Left colon (tissue), 2 donors: ENCODE measurements at places on chromosomes 13 and 19. TPM values are rescaled to one million over a fixed set of nuclear protein-coding genes. Genes with fewer than 3 reads are reported as not detected.

DNA sequence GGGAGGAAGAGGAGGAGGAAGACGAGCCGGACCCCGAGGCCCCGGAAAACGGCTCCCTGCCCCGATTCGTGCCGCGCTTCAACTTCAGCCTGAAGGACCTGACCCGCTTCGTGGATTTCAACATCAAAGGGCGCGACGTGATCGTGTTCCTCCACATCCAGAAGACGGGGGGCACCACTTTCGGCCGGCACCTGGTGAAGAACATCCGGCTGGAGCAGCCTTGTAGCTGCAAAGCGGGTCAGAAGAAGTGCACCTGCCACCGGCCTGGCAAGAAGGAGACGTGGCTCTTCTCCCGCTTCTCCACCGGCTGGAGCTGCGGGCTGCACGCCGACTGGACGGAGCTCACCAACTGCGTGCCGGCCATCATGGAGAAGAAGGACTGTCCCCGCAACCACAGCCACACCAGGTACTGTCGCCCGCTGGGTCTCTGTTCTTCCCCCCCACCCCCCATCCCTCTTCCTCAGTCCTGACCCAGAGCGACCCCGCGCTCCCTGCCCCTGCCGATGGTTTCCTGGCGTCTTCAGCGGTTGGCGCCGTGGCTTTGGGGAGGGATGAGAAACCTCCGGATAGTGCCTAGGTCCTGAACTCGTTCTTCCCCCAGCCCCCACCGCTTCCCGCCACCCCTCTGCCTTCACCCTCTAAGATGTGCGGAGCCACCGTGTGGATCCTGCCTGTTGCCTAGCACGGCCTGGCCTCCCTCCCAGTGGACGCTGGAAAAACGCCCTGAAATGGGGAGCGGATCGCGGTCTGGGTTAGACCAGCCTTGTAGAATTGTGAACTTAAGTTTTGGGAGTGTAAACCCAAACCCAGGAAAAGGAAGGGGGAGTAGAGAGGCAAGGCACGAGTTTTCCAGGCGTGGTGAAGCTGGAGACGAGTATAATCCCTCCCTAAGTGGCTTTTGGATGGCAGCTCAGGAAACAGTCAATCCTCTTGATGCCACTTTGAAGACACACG lies 1.5 kb downstream of the HS6ST3 start:
- peak; percentile 4 for DNase-seq

DNA sequence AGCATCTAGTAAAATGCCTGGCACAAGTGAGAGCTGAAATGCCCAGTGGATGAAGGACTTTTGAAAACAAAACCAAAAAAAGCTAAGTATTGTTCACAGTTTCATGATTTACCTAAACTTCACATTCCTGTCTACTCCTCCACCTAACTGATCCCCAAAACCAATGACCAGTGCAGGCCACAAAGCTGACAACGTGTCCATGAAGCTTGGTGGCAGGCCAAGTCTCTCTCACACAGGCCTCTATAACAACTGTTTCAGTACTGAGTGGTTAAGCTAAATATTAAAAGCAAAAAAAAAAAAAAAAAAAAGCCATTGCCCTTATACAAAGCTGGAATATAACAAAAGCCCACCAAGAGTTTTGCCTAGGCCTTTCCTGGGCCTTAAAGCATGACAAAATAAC lies 36.4 kb downstream of the STK24 start:
- DNase-seq: no peak

GRCh38 chr19:23470873-23471545 lies 75.7 kb upstream of the ZNF91 start:
- DNase-seq: no peak

DNA sequence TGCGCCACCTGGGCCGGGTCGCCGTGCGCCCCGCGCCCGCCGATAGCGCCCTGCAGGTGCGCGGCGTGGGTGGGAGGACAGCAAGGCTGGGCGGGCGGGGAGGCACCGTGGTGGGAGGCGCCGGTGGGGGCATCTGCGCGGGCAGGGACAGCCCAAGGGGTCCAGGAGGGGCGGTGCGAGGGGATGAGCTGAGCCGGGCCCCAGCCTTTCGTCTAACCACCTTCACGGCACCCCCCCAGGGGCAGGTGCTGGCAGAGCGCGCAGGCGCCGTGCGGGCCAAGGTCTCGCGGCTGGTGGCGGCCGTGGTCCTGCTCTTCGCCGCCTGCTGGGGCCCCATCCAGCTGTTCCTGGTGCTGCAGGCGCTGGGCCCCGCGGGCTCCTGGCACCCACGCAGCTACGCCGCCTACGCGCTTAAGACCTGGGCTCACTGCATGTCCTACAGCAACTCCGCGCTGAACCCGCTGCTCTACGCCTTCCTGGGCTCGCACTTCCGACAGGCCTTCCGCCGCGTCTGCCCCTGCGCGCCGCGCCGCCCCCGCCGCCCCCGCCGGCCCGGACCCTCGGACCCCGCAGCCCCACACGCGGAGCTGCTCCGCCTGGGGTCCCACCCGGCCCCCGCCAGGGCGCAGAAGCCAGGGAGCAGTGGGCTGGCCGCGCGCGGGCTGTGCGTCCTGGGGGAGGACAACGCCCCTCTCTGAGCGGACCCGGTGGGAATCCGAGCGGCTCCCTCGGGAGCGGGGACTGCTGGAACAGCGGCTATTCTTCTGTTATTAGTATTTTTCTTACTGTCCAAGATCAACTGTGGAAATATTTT lies 3.1 kb downstream of the KISS1R start:
- DNase-seq: peak; percentile 36

DNA sequence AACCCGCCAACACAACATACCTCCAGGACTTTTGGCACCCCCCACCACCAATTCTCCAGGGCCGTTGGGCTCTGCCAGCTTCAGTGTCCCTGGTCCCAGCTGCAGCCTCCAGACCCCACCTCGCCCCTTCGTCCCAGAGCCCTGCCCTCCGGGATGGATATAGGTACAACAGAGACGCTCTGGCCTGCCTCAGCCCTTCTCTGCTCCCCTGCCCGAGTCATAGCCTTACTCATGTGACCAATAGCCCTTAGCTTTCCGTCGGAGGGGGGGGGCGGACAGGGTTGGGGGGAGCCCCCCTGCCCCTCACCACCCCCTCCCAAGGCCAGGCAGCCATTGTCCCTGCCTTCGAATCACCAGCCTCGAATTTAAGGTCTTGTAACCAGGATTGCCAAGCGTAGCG lies 70.8 kb upstream of the NFIC start:
- DNase-seq: no peak

- DNase-seq: peak; percentile 48
These were observed 6.1 kb upstream of the GGACT start for GRCh38 chr13:100594731-100595130.

- peak; percentile 70 for DNase-seq
These were observed 10.1 kb downstream of the AP2S1 start for GRCh38 chr19:46840498-46840942.

DNA sequence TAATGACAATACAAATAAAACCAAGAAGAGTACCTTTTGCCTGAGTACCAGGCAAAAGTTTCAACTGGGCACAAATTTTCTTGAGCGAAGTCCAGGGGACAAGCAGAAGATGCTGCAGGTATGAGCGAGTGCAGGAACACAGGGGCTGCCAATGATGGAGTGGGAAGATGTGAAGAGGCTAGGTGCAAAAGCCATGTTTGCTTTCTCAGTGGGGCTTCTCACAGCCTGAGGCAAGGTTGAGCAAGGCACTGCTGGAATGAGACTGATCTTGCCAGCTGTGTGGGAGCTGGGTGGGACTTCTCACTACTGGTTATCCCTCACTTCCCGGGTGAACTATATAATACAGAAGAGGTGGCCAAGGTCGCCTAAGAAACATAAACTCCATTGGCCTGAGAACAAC lies 1200.7 kb downstream of the SLITRK1 start:
- no peak for DNase-seq

FBXO17 gene
- total RNA-seq: 1.1 TPM

DNA sequence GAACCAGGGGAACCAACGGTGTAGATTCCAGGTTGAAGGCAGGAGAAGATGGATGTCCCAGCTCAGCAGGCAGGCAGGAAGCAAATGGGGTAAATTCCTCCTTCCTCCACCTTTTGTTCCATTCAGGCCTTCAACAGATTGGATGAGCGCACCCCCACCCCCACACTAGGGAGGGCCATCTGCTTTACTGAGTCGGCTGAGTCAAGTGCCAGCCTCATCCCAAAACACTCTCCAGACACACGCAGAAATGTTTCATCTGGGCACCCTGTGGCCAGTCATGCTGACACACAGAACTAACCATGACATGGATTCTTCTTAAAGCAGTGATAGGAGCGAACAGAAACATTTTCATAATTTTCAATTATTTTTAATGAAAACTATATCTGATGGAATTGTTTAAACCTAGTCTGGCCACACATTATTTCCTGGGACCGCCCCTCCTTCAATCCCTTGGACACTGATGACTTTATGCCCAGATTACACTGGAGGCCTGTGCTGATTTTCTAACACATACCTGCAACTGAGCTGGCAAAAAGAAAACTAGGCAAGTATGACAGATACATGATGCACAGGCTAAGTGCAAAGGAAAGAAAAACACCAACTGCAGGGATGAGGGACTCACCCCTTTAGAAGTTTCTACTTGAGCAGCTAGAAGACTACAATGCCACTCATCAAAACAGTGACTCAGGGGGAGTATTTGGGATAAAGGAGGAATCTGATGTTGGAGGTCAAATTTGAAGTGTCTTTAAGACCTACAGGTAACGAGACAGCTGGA lies 154.2 kb downstream of the TNFRSF19 start:
- DNase-seq: no peak

DNA sequence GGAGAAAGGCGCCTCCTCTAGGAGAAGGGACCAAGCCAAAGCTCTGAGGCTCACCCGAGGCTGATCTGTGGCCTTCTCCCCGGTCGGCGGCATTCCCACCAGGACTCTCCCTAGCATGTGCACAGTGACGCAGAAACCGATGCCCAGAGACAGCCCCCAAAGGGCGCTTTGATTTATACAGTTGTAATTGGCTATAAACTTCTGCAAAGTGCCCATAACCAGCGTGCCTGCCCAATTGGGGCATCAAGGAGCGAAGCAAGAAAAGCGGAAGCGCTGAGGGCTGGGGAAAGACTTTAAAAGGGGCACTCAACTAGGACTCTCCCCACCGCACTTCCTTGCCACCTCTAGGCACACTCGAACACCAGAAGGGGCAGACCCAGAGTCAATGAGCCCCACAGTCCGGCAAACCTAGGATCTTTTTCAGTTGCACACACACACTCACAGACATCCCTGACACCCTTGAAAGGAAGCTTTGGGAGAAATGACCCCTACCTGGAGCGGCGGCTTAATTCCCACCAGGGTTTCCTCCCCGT lies 1.8 kb downstream of the CDX2 start:
- no peak for DNase-seq

URAD gene
- 46.4 TPM for total RNA-seq

PODNL1 gene
- 5.3 TPM for total RNA-seq

DNA sequence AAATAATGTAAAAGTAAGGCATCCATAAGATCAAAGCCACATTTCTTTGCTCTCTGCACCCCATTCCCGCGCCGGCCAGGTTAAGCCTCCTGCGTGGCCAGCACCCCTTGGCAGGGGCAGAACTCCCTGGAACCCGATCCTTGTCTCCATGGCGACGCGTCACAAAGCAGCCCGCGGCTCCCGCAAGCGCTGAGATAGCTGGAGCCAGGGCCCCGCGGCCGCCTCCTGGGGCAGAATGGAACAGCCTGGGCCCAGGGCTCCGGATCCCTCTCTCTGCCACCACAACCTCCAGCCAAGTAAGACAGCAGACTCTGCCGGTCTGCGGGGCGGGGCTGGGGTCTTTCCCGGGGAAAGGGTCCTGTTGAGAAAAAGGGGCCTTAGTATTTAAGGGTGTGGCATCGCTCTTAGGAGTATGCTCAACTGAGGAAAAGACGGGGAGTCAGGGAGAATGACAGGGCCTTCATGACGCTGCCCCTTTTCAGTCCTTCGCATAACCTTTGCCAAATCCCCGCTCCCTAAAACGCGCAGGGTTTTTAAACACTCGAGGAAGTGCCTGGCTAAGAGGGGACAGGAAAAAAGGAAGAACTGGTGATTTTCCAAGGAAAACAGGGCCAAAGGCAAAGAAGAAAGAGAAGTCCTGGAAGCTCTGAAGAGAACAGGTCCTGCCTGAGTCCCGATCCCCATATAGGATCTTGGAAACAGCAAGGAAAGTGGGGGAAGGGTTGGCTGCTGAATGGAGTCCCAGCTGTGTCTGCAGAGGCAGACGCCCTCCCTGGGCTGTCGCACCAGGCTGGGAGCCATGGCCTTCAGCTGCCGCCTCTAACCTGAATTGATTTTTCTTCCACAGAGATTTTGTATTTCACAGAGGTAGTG lies at the start of gene TEX26:
TSS of gene TEX26 (plus strand) at position 176 of the 873 bp plus-strand sequence. CDS start at position 236, 60 bp downstream.
- DNase-seq: no peak

C19orf81 gene
- total RNA-seq: not detected

PSG7 gene
- total RNA-seq: not detected
